ENCODE measurements at places on chromosomes 16 and 17. TPM values are rescaled to one million over a fixed set of nuclear protein-coding genes. Genes with fewer than 3 reads are reported as not detected.

The INCA1 gene
- 0.31 TPM for total RNA-seq

The CIAPIN1 gene
- 51.5 TPM for total RNA-seq

The FAM171A2 gene
- total RNA-seq: 60.8 TPM

The LHX1 gene
- not detected for total RNA-seq

The RAB37 gene
- total RNA-seq: 1.1 TPM

The KRTAP9-2 gene
- not detected for total RNA-seq

The MGAT5B gene
- total RNA-seq: 23.7 TPM

The CTDNEP1 gene
- total RNA-seq: 26.5 TPM

- DNase-seq: no peak
These were observed 129.9 kb downstream of the TMEM132E start for GRCh38 chr17:34709158-34709754.

- DNase-seq: no peak
These were observed 53.8 kb upstream of the LYRM9 start for GRCh38 chr17:27947005-27947406.

DNA sequence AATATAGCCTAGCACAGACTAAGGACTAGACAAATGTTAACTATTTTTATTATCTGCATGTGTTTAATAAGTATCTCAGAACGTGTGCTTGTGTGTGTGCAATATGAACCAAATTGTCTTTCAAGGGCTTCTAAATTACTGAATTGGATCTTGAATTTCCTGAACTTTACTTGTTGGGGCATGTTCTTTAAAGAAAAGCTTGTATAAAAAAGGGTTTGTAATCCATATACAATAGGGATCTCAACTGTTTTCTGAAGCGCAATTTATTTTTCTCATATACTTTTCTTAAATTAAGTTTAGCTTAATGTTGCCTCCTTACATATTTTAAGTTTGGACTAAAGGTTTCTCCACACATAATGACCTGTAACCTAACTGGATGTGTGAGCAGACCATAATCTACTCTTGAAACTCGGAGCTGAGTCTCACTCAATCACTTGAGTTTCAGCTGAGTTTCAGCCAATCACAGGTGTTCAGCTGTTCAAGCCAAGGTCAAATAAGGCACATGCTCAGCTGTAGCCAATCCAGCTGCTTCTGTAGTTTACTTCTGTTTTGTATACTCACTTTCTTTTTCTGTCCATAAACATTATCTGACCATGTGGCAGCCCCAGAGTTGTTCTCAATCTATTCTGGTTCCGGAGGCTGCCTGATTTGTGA, 72.3 kb downstream of the CDK5R1 start:
- DNase-seq: no peak

GRCh38 chr17:28684963-28685362, 23.0 kb downstream of the SUPT6H start:
- DNase-seq: peak; percentile 73

GRCh38 chr17:82110298-82110697, 12.3 kb upstream of the FASN start:
- no peak for DNase-seq

- no peak for DNase-seq
These were observed 8.9 kb downstream of the CHAD start for GRCh38 chr17:50459756-50460155.

- peak; percentile 72 for DNase-seq
These were observed 1.2 kb upstream of the MPRIP start for GRCh38 chr17:17041018-17041521.

DNA sequence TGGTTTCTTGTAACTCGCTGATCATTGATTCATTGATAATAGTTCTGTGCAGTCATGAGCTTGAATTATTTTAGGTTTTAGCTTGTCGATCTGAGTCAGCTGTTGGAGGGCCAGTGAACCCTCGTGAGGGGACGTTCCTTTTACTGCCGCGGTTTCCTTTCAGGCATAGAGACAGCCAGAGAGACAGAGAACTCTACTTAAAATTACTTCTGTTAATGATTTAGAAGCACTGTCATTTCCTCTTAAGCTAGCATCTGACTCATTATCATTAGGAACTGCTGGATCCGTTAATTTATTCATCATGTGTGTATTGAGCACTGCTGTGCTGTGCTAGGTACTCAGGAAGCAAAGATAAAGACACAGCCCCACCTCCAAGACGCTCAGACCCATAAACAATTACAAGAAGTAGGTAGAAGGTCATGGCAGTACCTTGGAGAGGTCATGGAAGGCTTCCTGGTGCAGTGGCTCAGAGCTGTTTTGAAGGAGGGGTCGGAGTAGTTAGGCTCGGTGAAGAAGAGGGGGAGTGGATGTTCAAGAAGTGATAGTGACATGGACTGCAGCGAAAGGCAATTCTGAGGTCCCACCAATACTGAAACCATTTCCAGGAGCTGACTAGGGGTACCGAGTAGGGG, 3.3 kb downstream of the PGS1 start:
- DNase-seq: no peak

DNA sequence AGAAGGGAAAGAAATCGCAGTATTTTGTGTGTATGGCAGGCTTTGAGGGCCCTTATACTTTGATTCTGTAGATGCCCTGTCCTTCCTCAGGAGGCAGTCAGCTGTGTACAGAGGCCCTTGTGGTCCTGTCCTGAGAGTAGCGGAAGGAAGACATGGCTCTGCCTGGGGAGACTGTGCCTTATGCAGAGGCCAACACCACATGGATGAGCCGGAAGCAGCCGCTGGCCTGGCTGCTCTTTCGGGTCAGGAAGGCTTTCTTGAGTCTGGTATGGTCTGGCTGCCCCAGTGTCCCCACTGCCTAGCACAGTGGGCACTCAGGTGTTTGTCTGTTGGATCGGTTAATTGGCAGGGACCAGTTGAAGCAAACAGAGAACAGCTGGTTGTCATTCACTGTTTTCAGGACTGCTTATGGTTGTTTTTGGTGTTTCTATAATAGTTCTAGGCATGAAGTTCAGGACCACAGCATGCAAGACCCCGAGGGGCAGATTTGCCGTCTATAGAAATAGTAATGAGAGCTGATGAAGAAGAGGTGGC, 12.4 kb downstream of the USP10 start:
- DNase-seq: no peak

DNA sequence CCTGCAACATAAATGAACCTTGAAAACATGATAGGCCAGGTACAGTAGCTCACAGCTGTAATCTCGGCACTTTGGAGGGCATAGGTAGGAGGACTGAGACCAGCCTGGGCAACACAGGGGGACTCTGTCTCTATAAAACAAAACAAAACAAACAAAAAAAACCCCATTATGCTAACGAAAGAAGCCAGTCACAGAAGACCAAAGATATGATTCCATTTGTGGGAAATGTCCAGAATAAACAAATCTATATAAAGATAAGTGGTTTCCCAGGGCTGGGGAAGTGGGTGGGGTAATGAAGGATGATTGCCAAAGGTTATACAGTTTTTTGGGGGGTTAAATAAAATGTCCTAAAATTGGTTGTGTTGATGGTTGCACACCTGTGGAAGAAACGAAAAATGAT, 36.5 kb upstream of the SIAH1 start:
- no peak for DNase-seq

- no peak for DNase-seq
These were observed 4.0 kb downstream of the GPRC5C start for GRCh38 chr17:74435775-74436359.

DNA sequence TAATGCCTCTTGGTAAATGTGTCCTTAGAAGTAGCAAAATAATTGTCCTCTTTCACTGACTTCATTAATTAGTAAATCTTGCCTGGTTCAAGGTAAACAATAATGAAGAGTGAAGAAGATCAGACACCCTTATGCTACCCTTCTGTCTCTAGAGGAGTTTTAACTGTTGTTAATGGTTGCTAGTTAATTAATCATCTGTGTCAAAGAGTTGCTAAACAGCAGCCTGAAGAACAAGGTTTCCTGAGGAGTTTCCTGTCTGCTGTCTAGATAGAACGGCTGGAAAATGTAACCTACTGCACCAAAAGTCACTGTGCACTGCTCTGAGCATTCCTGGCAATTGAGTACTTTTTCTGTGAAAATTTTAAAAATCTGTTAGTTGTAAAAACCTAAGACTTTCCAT, 131.3 kb downstream of the NLK start:
- DNase-seq: no peak

DNA sequence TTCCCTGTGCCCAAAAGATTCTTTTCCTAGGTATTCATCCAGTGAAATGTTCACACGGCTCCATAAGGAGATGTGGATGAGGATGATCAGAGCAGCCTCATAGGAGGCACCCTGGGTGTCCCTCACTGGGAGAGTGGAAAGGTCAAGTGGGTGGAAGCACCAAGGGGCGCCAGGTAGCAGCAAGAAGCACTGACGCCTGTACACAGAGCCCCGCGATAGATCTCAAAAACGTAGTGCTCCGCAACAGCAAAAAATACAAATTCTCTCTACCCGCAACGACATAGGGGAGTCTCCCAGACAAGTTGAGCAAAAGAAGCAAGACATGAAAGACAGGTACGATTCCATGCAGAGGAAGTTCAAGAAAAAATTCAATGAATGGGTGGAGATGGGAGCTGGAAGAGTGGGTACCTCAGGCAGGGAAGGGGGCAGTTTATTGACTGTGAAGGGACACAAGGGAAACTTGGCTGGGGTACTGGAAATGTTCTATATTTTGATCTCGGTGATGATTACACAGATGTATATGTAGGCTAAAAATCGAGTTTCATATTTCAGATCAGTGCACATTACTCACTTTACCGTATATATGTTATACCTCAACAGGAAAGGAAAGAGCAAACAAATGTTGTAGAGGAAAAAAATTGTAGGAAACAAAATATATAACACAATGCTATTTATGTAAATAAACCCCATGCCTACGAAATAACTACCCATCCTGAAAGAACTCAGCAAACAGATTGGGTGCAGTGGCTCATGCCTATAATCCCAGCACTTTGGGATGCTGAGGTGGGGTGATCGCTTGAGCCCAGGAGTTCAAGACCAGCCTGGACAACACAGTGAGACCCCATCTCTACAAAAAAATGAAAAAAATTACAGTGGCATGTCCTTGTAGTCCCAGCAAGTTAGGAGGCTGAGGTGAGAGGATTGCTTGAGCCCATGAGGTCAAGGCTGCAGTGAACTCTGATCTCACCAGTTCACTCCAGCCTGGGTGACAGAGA, 17.8 kb upstream of the ETV4 start:
- no peak for DNase-seq

Data from occipital lobe (tissue), 3 donors.